Right lobe of liver (tissue), 6 donors: ENCODE measurements at places on chromosomes 6 and 20. TPM values are rescaled to one million over a fixed set of nuclear protein-coding genes. Genes with fewer than 3 reads are reported as not detected.

Gene ZBTB12
- total RNA-seq = 0.51 TPM

Gene SCUBE3
- 0.06 TPM for total RNA-seq

Gene CEP250
- total RNA-seq = 11.0 TPM

Gene RNF144B
- 11.9 TPM for total RNA-seq

Gene SNAP25
- not detected for total RNA-seq

Gene CALHM4
- total RNA-seq = not detected

Gene ZNF391
- not detected for total RNA-seq

Gene CCN6
- not detected for total RNA-seq

Gene PREX1
- 7.6 TPM for total RNA-seq

Gene ANKEF1
- total RNA-seq = 4.6 TPM

Gene CAPN11
- not detected for total RNA-seq

Gene DACT2
- 0.86 TPM for total RNA-seq

Gene NHLRC1
- total RNA-seq = 2.5 TPM

Gene C6orf52
- not detected for total RNA-seq

Gene GPX5
- total RNA-seq = not detected

Gene ULBP2
- total RNA-seq = 0.20 TPM

Gene PRSS35
- not detected for total RNA-seq

Gene CRIP3
- total RNA-seq = 7.9 TPM

Gene SLC2A10
- 35.4 TPM for total RNA-seq

Gene FAM209B
- not detected for total RNA-seq

Gene POLR1C
- total RNA-seq = 17.7 TPM

Gene E2F3
- total RNA-seq = 6.3 TPM

Gene GCM1
- not detected for total RNA-seq

Gene SPATA25
- 2.0 TPM for total RNA-seq

Gene SLC22A2
- not detected for total RNA-seq

Gene FOXA2
- total RNA-seq = 27.3 TPM

Gene HLA-G
- not detected for total RNA-seq
